ENCODE measurements at places on chromosomes 1 and 21. TPM values are rescaled to one million over a fixed set of nuclear protein-coding genes. Genes with fewer than 3 reads are reported as not detected.

GRCh38 chr1:25804244-25804963 is 4.4 kb downstream of the SELENON start:
- no peak overlapping the region for H3K4me3 ChIP-seq
- H3K27ac ChIP-seq = no peak overlapping the region
- peaks cover 4% of the 10 kb centered on the region for H3K4me1 ChIP-seq
- DNase-seq = no peak
- no peaks in the 10 kb centered on the region for H3K27me3 ChIP-seq

DNA sequence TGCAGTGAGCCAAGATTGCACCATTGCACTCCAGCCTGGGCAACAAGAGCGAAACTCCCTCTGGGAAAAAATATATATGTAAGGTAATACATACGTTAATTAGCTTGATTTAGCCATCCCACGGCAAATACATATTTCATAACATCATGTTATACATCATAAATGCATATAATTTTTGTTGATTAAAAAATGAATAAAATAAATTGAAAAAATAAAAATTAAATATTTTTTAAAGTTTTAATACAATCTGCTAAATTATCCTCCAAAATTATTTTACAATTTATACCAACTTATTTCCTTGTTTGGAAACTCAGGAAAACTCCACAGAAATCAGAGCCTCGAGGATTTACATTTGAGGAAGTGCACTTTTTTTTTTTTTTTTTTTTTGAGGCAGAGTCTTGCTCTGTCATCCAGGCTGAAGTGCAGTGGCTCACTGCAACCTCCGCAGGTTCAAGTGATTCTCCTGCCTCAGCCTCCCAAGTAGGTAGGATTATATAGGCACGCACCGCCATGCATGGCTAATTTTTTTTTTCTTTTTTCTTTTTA is 12.6 kb upstream of the IPO9 start:
- DNase-seq = no peak
- H3K4me3 ChIP-seq = no peak overlapping the region
- no peaks in the 10 kb centered on the region for H3K27me3 ChIP-seq
- no peak overlapping the region for H3K27ac ChIP-seq
- H3K36me3 ChIP-seq = peaks cover 70% of the 10 kb centered on the region

GRCh38 chr21:31278511-31279130 is 65.4 kb downstream of the TIAM1 start:
- no peaks in the 10 kb centered on the region for H3K27me3 ChIP-seq
- H3K36me3 ChIP-seq = no peaks in the 10 kb centered on the region
- H3K4me1 ChIP-seq = no peaks in the 10 kb centered on the region
- DNase-seq = no peak
- H3K4me3 ChIP-seq = no peak overlapping the region
- H3K27ac ChIP-seq = no peak overlapping the region

DNA sequence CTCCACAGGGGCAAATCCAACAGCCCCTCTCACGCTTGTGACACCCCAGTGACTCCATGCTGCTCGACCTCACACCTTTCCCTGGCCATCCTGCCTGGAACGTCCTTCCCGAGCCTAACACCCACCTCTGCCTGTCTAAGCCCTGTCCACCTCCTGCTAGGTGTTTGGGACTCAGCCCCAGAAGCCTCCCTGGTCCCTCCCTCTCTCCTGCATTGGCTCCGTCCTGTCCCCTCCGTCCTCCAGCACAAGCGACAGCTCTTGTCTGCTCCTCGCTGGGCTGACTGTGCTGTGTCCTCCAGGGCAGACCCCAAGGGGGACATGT is 102.0 kb upstream of the IFFO2 start:
- no peak overlapping the region for H3K4me3 ChIP-seq
- DNase-seq = peak; percentile 69
- H3K36me3 ChIP-seq = no peaks in the 10 kb centered on the region
- H3K27ac ChIP-seq = no peak overlapping the region

DNA sequence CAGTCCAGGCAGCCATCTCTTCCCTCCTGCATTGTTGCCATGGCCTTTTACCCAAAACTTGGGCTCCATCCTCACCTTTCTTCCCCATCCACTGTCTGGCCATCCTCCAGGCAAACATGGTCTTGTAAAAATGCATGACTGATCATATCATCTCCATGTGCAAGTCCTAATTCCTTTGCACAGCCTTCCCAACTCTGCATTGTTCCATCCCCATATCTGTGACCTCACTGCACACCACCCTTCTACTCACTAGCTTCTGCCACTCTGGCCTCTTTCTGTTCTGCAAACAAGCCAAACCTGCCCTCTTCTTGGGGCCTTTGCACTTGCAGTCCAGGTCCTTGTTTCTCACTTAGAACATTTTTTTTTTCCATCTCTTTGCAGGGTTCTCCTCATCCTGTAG is 230.1 kb upstream of the GJB5 start:
- no peak for DNase-seq
- no peaks in the 10 kb centered on the region for H3K4me1 ChIP-seq
- no peaks in the 10 kb centered on the region for H3K36me3 ChIP-seq

Gene S100A7A
- total RNA-seq = not detected

All from endodermal cell (in vitro differentiated cells).